ENCODE measurements at places on chromosomes 11 and 22.
A peak's percentile ranks its signal among the peaks of the same experiment; 100 is the strongest.

- DNase-seq = no peak
Measured at GRCh38 chr11:124481365-124482323, 36.1 kb upstream of the OR8B8 start.

GRCh38 chr11:34890089-34890488 is 26.1 kb downstream of the APIP start:
- DNase-seq = no peak

GRCh38 chr11:19244084-19244483 is 3.3 kb upstream of the E2F8 start:
- no peak for DNase-seq

- no peak for DNase-seq
Measured at GRCh38 chr22:35464399-35464798, 64.5 kb downstream of the MCM5 start.

GRCh38 chr11:123892031-123892430 is 6.6 kb upstream of the TMEM225 start:
- DNase-seq = no peak

DNA sequence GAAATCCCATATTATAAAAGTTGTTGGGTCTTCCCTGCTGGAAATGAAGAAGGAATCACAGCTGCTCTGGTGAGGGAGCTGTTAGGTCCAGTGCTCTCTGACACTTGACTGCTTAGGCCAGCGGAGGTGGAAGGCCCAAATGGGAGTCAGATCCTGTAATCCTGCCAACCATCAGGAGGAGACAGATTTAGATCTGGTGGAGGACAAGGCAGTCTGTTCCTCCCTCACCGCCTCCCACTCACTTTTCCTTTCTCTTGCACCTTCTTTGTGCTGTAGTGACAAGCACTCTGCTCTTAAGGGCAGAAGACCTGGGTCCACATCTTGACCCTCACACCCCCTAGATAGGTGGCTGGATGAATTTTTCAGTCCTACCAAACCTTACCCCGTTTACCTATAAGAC is 59.7 kb upstream of the CHST1 start:
- no peak for DNase-seq

GRCh38 chr11:35549787-35550186 is 24.4 kb upstream of the PAMR1 start:
- peak; percentile 59 for DNase-seq

- no peak for DNase-seq
Measured at GRCh38 chr11:121892131-121892681, 223.8 kb downstream of the BLID start.

- no peak for DNase-seq
Measured at GRCh38 chr11:69387409-69387885, 93.5 kb downstream of the MYEOV start.

GRCh38 chr11:132755934-132756333 is 776.4 kb downstream of the OPCML start:
- no peak for DNase-seq

DNA sequence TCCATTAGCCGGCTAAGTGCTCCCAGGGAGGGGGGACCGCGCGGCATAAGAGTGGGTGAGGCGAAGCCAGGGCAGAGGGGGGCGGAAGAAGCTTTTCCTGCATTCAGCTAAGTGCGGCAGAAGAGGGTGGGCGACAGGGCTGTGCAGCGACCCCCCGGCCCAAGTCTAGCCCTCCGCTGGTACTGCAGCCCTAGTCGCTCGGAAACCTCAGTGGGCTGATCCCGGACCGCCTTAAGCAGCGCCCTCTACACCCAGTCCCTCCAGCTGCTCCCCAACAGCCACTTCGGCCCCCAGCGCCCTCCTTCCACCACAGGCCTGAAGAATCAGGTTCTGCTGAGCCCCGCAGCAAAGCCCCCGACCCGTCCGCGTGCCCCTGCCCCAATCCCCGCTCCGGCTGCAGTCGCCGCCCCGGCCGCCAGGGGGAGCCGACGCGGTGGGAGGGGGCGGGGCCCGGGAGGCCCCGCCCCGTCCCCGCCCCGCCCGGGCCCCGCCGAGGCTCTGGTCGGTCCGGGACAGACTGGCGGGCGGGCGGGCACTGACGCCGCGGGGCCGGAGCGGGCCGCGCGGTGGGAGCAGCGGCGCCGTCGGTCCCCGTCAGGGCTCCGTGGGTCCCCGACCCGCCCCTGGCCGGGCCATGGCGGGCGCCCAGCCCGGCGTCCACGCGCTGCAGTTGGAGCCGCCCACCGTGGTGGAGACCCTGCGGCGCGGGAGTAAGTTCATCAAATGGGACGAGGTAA is at the start of gene PLCB3:
Gene PLCB3 (plus strand): TSS at position 515 of the 737 bp plus-strand sequence. CDS start 120 bp downstream, at position 635.
- no peak for DNase-seq

GRCh38 chr22:47061226-47061625 is 298.8 kb downstream of the TBC1D22A start:
- DNase-seq = no peak
